ENCODE measurements at places on chromosomes 5 and 9.
A peak's percentile ranks its signal among the peaks of the same experiment; 100 is the strongest.

GRCh38 chr5:139551191-139551889 is 9.8 kb upstream of the UBE2D2 start:
- DNase-seq = no peak

DNA sequence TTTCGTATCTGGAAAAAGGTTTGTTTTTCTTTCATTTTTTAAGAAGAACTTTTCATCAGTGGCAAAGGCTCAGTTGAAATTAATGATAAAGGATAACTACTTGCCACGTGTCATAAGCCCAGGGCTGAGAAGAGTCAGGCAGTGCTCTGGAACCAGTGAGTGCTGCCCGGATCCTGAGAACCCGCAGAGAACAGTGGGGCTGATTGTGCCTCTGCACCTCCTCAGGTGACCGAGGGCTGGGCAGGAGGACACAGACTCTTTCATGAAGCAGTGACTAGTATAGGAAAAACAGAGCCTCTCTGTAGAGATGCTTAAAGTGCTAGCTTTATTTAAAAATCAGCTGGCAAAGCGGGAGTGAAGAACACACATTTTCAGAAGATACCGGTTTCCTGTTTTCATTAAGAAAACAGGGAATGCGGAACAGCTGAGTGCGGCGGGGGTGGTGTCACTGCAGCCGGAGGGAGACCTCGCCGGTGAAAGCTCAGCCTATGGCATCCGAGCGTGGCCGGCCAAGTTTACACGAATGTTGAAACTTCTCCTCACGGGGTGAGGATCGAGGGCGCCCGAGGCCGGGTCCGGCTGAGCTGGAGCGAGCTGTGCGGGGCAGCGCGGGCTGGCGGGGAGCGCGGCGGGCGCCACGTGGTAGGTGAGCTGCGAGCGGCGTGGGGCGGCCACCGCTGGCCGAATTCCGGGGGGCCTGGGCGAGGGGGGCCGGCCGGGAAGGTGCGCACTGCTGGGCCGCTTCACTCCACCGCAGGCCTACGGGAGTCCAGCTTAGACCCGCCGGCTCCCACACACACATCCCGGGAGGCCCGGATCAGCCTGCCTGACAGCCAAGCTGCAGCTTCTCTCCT is 134.7 kb upstream of the DMRT1 start:
- peak; percentile 80 for DNase-seq

DNA sequence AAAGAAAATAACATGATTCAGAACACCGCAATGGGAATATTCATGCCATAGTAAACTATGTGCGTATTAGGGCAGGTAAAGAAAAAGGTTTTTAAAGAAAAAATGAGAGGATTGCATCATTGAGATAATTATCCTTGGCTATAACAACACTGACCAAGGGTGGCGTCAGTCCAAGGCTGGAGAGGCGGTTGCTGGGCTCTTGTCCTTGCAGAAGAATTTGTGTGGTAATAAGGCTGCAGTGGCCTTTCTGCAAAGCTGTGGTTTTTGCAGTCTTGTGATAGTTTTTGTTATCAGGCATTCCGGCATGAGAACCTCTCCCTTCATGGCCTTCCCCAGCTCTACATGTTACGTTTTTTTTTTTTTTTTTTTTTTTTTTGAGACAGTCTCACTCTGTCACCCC is 14.0 kb downstream of the BOD1 start:
- peak; percentile 75 for DNase-seq

DNA sequence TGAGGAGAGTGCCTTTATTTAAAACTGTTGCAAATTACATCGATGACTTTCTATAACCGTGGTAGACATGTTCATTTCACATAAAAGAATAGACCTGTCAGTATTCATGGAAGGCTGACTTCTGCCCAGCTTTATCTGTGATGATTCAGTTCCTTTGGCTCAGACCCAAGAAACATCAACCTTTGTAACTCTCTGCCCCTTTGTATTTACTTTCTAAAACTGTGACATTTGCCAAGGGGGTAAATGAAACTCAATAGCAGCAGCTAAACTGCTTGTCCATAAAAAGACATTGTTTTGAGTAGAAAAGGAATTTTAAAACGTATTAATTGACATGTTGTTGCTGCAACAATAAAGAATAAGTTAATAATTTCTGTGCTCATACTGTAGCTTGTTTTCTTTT is 137.8 kb upstream of the ANKH start:
- DNase-seq = no peak

GRCh38 chr9:108750661-108751215 is 105.0 kb downstream of the ACTL7B start:
- no peak for DNase-seq

DNA sequence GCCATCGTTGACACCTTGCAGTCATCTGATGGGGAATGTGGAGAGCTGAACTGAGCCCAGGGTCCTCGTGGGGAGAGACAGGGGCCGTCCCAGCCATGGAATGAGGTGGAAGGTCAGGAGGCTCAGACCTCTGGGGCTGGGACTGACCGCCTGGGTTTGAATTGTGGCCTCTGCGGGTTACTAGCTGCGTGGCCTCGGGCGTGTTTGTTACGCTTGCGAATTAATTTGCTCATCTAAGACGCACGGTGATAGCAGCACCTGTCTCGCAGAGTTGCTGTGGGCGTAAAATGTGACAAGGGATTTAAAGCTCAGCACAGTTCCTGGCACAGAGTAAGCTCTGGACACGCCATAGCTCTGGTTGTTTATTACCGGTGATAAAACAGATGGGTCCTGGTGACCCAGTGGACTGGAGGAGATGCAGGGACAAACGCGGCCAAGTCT is 19.4 kb upstream of the DAB2IP start:
- DNase-seq = no peak

- no peak for DNase-seq
Measured at GRCh38 chr5:34483442-34484033, 172.6 kb upstream of the RAI14 start.

DNA sequence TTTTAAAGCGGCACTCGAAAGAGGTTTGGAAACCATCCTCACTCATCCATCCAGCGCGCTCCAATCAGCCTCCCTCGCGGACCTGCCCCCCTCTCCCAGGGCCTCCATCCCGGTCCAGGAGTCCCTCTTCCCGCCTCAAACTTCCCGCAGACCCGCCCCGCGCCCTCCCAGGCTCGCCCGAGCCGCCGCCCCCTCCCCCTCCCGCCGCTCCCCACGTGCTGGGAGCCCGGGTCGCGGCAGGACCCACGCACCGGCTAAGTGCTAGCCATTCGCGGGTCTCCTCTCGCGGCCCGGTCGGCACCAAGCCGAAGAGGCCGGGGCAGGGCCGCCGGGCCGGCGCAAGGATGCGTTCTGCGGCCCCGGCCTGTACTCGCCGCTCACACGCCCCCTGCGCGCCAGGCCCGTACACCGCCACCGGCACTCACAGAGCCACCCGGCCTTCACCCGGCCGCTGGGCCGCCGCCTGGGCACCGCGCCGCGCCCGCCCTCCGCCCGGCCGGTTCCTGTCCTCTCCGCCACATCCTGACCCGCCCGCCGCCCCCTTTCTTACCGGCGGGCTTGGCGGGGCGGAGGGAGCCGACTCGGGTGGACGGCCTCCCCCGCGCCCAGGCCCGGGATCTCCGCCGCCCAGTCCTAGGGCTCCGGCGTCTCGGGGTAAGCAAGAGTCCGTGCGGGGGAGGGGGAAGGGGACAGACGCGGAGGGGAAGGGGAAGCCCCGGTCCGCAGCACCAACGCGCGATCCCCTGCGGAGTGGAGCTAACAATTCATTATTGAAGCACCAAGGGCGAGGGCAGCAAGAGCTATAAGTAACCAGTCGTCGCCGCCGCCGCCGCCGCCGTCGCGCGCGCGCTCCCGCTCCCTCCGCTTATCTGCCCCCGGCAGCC is 576 bp downstream of the CHD1 start:
- peak; percentile 73 for DNase-seq

DNA sequence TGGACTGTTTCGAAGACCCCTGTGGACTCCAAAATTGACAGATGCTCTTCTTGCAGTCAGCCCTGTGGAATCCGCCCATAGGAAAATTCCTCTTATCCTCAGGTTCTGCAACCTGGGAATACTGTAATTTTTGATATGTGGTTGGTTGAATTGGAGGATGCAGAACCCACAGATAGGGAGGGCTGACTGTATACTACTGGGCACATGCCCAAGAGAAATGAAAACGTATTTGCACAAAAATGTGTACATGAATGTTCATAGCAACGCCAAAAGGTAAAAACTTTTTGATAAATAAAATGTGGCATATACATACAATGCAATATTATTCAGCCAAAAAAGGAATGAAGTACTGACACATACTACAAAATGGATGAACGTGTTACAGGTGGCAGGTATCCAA is 1.9 kb upstream of the SNAPC3 start:
- DNase-seq = no peak

- DNase-seq = peak; percentile 77
Measured at GRCh38 chr9:35690614-35691333, 1.0 kb upstream of the TPM2 start.

Data from lower lobe of right lung (tissue), 2 donors.